Caki2 (cell line): ENCODE measurements at places on chromosomes 2 and 18.

DNA sequence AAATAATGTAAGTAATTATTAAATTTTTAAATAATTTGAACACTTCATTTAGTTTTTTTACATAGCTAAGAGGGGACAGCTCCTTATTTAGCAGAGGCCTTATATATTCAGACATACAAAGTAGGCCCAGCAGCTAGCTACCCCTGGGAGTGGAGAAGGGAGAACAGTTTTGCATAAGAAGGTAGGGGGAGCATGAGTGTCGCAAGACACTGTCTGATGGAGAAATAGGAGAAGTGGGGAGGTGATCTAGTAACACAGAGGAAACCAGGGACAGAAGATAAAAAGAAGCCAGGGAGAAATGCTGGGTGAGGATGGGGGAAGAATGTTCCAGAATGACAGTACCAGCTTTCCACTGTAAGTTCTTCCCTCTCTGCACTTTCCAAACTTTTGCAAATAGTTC is 16.0 kb upstream of the RGPD4 start:
- no peak for DNase-seq

DNA sequence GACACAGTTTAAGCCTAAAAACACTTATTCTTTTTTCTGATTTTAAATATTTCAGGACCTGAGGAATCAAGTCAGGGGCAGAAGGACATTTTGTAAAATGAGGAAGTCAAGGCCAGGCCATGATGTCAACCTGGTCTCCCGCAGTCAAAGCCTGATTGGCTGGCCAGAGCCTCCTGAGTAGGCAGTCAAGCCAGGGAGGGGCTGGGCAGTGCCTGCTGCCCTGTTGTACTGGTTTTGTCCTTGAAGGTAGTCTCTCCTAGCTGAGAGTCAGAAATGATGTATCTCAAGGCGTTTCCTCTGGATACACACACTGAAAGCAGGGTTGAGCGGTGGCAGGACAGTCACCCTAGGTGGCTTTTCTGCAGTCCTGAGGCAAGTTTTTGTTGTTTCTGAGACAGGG is 19.8 kb downstream of the CCT7 start:
- no peak for DNase-seq

- no peak for DNase-seq
These were observed 321.1 kb downstream of the PIK3C3 start for GRCh38 chr18:42275949-42276730.

- peak; percentile 97 for DNase-seq
These were observed 24.5 kb downstream of the KCNF1 start for GRCh38 chr2:10935953-10936942.

DNA sequence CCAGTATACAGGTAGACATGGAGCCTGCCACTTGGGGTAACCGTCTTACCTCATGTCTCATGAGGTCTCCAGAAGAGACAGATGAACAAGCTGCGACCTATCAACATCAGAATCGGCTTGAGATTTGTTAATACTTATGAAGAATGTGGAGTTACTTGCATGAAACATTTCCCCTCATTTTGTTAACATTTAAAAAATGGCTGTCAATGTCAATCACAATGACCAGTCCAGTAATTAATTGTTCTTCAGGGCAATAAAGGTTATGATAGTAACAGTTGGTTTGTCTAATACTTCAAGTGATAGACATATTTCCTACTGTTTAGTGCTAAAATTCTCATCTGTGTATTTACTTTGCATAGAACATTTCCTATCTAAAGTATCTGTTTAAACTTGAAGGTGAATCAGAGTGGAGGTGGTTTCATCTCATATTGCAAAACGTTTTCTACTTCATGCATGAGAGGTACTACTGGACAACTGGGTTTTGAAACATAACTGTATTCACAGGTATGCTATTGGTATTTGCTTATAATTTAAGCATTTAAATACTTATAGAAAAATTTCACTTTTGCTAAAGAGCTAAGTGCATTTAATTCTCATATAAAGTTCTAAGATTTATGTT is 15.1 kb downstream of the SERTAD2 start:
- DNase-seq: no peak

DNA sequence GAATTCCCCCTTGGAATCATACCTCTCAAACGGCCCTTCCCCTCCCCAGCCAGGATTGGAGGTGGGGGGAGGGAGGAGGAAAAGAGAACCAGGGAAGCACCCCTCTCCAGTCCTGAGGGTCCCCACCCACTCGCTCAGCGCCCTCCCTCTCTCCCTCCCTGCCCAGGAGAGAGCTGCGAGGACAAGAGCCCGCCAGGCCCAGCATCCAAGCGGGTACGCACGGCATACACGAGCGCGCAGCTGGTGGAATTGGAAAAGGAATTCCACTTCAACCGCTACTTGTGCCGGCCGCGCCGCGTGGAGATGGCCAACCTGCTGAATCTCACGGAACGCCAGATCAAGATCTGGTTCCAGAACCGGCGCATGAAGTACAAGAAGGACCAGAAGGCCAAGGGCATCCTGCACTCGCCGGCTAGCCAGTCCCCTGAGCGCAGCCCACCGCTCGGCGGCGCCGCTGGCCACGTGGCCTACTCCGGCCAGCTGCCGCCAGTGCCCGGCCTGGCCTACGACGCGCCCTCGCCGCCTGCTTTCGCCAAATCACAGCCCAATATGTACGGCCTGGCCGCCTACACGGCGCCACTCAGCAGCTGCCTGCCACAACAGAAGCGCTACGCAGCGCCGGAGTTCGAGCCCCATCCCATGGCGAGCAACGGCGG is 14.4 kb downstream of the HOXD3 start:
- no peak for DNase-seq

GRCh38 chr2:17719562-17720371 is 33.8 kb downstream of the SMC6 start:
- peak; percentile 26 for DNase-seq

GRCh38 chr2:37916512-37917082 is 8.5 kb upstream of the RMDN2 start:
- DNase-seq: peak; percentile 12

DNA sequence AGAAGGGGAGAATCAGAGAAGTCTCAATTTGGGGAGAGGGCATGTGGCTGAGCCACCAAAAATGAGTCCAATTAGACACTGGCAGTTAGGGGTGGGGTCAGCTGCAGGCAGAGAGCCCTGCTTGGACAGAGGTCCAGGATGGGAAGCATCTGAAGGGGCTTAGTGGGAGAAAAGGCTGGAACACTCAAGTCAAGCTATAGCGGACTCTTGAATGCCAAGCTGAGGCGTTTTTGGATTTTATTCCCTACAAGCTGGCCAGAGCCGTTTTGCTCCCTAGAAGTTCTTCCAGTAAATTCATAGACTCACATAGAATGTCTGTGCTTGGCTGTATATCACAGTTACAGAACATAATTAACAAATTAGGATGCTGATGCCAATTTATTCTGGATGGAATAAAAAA is 172.8 kb downstream of the ACOXL start:
- DNase-seq: no peak

DNA sequence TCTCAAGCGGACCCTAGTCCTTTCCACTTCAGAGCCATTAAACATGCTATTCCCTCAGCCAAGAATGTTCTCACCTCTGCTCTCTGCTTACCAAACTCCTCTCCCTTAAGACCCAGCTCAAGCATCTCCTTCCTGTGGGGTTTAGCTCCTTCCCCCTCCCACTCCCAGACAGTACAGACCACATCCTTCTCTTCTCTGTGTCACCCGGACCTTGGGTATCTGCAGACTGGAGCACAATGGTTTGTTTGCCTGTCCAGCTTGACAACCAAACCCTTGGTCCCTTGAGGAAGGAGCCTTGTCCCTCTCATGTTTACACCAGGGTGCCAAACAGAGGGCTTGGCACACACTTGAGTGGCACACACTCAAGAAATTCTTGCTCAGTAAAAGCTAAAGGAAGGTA is 4.1 kb upstream of the CD8A start:
- DNase-seq: no peak

GRCh38 chr2:183519371-183520056 is 395.3 kb downstream of the NUP35 start:
- no peak for DNase-seq

DNA sequence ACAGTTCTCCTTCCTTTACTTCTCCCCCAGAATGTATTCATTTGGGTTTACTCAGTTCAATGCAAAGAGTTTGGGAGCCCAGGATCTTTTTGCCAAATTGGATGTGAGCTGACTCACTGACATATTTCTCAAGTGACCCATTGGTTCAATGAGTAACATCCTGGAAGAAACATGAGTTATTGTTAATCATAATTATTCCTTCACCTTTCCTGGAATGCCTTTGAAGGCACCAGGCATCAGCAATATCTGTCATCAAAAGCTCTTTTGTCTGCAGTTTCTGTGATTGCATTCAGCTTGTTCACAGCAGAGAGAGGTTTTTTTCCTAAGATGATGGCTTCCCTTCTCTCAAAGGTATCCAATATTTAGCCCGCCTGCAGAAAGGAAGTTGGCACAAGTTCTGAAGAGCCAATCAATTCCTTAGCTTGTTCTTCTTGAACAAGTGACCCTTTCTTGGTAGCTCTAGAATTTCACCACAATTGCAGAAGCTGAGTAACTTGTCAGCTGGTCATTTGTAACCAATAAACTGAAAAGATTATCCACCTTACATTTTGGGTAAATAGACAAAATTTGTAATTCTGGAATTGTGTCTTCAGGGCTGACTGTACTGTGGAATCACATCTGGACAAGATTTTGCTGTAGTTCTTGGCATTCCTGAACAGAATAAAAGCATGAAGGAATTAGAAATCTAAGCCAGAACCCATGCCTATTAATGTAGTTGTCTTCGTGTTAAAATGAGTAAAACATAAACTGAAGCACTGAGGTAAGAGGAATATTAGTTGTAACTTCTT is 72.2 kb upstream of the TMEM17 start:
- peak; percentile 86 for DNase-seq

GRCh38 chr2:199707593-199708185 is 143.3 kb downstream of the FTCDNL1 start:
- no peak for DNase-seq

DNA sequence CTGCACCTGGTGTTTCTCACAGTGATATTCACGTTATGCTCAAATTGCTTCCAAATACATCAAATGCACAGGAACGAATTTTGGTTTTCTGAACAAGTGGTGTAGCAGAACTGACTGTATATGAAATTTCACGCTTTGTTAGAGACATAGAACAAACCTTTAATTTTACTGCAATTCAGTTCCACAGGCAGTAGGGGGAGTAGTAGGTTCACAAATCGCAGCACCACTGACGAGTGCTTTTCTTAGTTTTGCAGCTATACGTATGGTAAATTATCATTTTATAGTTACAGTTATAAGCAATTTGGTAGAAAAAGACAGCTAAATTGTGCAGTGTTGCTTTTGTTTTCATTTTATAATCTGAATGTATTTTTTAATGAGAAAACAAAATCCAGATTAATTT is 113.3 kb downstream of the KIAA1328 start:
- no peak for DNase-seq

GRCh38 chr2:119256582-119256921 is 32.9 kb downstream of the STEAP3 start:
- no peak for DNase-seq

GRCh38 chr2:45840481-45840880 is 189.0 kb downstream of the PRKCE start:
- DNase-seq: no peak

- no peak for DNase-seq
These were observed 147.7 kb upstream of the DTNA start for GRCh38 chr18:34562252-34562870.

DNA sequence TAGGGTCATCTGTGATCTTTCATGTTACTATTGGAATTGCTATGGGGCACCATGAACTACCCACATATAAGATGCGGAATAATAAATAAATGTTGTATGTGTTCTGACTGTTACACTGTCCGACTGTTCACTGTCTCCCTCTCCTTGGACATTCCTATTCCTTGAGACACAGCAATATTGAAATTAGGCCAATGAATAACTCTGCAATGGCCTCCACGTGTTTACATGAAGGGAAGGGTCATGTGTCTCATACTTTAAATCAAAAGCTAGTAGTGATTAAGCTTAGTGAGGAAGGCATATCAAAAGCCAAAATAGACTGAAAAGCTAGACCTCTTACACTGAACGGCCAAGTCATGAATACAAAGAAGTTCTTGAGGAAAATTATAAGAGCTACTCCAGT is 751.3 kb downstream of the SOCS6 start:
- no peak for DNase-seq

DNA sequence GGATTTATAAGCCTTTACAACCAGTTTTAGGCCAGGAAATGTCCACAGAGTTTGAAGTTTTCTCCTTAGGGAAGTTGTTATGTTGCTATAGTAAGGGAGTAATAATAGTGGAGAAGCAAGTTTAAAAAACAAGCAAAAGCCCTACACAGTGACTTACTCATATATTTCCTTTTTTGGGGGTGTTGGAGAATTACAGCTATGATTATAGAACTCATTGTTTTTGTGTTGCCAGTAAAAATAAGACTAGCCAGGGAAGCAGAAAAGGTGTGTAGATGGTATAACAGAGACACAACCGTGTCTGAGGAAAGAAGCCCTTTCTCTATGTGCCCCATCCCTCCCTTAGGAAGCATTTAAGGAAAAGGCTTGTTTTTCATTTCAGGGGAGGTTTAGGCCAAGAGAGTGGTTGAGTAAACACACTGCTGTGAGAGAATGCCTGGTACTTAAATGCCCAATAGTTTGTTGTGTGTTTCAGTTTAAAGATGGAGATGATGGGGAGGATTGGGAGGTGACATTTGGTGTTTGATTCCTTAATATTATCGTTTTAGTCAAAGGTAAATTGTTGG is 2.3 kb downstream of the VAPA start:
- DNase-seq: no peak

- DNase-seq: no peak
These were observed 26.3 kb downstream of the ACSL3 start for GRCh38 chr2:222887124-222887523.

DNA sequence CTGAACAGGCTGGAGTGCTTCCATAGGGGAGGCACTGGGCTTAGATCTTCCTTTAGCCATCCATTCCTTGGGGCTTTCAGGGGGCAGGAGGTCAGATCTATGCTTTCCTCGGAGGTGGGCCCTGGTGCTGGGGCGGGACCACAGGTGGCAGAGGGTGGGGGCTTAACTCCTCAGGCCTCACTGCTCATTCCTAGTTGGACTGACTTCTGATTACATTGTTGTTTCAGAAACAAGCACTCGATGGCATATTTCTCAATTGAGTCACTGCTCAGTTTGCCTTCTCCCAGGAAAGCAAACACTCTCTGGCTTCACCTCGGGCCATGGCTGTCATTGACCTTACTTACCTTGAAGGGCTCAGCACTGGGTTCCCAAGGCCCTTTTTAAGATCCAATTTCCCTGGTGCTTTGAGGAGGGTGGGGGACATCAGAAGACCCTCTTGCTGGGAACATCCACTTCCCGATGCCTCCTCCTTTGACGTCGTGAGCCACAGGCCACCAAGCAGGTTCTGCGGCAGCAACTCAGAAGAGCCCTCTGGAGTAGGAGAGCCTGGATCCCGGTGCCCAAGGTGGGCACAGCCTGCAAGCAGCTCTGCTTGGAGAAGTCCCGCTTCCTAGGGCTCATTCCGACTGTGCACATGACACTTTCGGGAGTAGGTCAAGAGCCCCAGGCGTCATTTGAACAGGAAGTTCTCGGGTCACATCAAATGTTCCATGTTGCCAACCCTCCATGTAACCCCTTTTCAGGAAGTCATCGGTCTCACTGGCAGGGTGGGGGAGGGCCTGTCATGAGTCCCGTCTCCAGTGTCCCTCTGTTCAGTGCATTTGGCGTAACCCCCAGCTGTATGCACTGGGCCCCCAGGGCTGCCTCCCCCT is 40.6 kb downstream of the SDC1 start:
- DNase-seq: peak; percentile 70
